ENCODE measurements at places on chromosomes 11 and 22. TPM values are rescaled to one million over a fixed set of nuclear protein-coding genes. Genes with fewer than 3 reads are reported as not detected.

Gene RBM7
- 39.2 TPM for total RNA-seq

Gene OR8B8
- total RNA-seq: not detected

Gene FOSL1
- not detected for total RNA-seq

Gene RNASEH2C
- total RNA-seq: 11.9 TPM

Gene SLC5A1
- total RNA-seq: 0.05 TPM

Gene RAB6A
- 106 TPM for total RNA-seq

Gene MYRF
- total RNA-seq: 4.7 TPM

Gene TMEM126B
- total RNA-seq: 68.9 TPM

- DNase-seq: no peak
Observed at GRCh38 chr22:22897947-22898346, 10.3 kb downstream of the IGLL5 start.

DNA sequence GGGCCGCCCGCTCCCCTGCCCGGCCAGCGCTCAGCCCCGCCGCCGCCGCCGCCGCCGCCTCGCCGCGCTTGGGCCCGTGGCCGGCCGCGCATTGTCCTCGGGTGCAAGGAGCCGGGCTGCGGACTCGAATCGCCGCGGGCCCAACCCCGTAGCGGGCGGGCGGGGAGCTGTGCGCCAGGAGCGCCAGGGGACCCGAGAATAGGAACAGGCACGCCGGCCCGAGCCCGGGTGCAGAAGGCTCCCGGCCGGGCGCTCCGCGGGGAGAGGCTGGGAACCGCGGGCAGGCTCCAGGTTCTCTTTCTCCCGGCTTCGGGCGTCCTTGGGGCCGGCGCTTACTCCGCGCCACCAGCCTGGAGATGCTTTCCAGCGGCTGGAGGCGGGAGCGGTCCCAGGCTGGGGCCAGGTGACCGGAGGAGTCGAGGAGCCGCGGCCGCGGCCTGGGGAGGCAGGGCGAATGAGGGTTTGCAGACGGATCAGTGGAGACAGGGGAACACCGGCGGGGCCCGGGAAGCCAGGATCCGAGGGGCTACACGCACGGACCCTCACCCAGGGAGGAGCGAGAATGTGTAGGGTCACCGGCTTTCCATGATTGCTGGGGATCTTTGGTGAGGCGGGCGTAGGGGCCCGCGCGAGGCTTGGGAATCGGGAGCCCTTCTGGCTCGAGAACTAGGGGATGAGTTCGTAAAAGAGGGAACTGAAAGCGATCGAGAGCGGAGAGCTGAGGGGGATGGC, 726 bp downstream of the PKNOX2 start:
- DNase-seq: no peak

DNA sequence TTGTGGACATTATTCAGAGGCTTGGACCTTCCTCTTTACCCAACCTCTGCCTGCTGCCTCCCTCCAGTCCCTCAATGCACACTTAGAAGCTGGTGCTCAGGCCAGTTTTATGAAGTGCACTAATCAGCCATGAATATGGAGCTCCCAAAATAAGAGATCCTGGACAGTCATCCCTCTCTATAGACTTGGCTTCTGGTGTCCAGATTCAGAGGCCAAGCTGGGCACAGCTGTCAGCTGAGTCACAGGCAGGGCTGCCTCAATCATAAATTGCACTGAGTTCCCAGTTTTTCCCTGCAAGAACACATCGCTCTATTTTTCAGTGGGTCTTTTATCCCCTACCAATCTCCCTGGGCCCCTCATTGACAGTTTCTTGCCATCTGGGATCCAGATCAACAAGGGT, 161.7 kb upstream of the CADM1 start:
- DNase-seq: no peak

DNA sequence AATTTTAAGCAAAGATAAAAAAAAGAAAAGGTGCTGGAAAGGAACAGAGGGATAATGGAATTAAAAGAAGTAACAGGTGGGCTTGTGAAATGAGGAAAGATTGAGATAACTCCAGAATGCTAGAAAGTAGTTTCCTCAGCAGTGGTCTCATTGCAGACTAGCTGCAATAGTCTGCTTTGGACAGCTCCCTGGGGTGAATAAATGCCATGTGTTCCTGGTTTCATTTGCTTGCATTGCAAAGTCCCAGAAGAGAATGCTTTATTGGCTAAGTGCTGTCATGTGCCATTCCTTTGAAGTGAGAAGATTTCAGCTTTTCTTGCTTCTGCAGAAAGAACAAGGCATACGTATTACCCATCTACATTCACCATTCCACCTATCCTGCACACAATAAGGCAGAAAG, 478.8 kb upstream of the RAG2 start:
- DNase-seq: no peak

- peak; percentile 50 for DNase-seq
Observed at GRCh38 chr11:78564490-78565467, 9.9 kb downstream of the NARS2 start.

GRCh38 chr11:124886978-124887666, 10.5 kb downstream of the ROBO4 start:
- DNase-seq: no peak

GRCh38 chr22:19824212-19824925, 30.3 kb downstream of the GNB1L start:
- DNase-seq: no peak

DNA sequence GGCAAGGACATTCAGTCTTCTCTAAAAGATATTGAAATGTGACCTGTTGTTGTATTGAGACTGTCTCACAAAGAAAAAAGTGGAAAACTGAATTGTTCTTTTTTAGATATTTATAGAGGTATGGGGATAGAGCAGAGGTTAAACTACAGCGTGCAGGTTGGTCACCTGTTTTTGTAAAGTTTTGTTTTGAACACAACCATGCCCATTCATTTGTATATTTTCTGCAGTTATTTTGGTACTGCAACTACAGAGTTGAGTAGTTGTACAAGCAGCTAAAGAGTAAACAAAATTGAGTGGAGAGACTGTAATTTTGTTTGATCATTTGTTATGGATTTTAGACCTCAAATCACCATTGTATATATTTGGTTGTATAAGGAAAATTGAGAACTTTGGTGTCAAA, 11.3 kb downstream of the EED start:
- no peak for DNase-seq
